ENCODE measurements at places on chromosomes 3 and 15. TPM values are rescaled to one million over a fixed set of nuclear protein-coding genes. Genes with fewer than 3 reads are reported as not detected.
A peak's percentile ranks its signal among the peaks of the same experiment; 100 is the strongest.

GRCh38 chr3:113136071-113136470 lies 75.3 kb upstream of the BOC start:
- no peaks in the 10 kb centered on the region for H3K36me3 ChIP-seq
- H3K4me1 ChIP-seq = no peaks in the 10 kb centered on the region
- H3K27me3 ChIP-seq = no peaks in the 10 kb centered on the region
- no peak overlapping the region for H3K4me3 ChIP-seq
- no peak for DNase-seq

Gene GPR62
- total RNA-seq = 0.37 TPM

- H3K4me1 ChIP-seq = no peaks in the 10 kb centered on the region
- no peak for DNase-seq
- no peak overlapping the region for H3K4me3 ChIP-seq
- no peak overlapping the region for H3K27ac ChIP-seq
- no peaks in the 10 kb centered on the region for H3K27me3 ChIP-seq
These were observed 504.7 kb upstream of the PROK2 start for GRCh38 chr3:72289692-72290071.

GRCh38 chr15:80730387-80730786 lies 35.3 kb downstream of the ABHD17C start:
- no peaks in the 10 kb centered on the region for H3K36me3 ChIP-seq
- no peaks in the 10 kb centered on the region for H3K27me3 ChIP-seq
- H3K4me3 ChIP-seq = no peak overlapping the region
- no peak for DNase-seq
- H3K4me1 ChIP-seq = no peaks in the 10 kb centered on the region
- no peak overlapping the region for H3K27ac ChIP-seq

Gene ANKUB1
- not detected for total RNA-seq

Gene ITIH3
- total RNA-seq = 1,670 TPM

GRCh38 chr15:50344006-50344464 lies 11.0 kb downstream of the GABPB1 start:
- H3K27ac ChIP-seq = peak overlapping the region; percentile 87
- DNase-seq = no peak
- peak overlapping the region; percentile 19 for H3K4me3 ChIP-seq
- no peaks in the 10 kb centered on the region for H3K27me3 ChIP-seq
- no peaks in the 10 kb centered on the region for H3K36me3 ChIP-seq
- peaks cover 16% of the 10 kb centered on the region for H3K4me1 ChIP-seq

Gene LRRC49
- total RNA-seq = 0.68 TPM

DNA sequence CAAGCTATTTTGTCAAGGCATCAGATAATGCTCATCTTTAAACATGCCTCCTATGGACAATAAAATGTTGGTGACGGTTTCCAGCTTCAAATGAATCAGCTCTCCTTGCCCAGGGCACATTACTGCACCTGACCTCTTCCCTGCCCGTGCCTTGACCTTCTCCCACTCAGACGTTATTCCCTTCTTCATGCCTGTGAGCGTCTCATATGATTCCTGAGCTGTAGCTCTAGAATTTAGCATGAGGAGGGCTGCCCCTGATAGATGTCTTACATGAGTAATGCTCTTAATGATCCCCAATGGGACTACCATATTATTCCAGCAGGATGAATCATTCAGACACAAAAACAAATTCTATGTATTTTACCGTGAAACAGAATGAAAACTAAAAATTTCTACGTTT lies 762.7 kb downstream of the ROBO1 start:
- DNase-seq = no peak
- H3K27me3 ChIP-seq = no peaks in the 10 kb centered on the region
- no peak overlapping the region for H3K4me3 ChIP-seq
- no peaks in the 10 kb centered on the region for H3K36me3 ChIP-seq
- H3K4me1 ChIP-seq = no peaks in the 10 kb centered on the region
- H3K27ac ChIP-seq = no peak overlapping the region

GRCh38 chr3:129934234-129935123 lies 40.0 kb upstream of the TRH start:
- no peaks in the 10 kb centered on the region for H3K4me1 ChIP-seq
- DNase-seq = no peak
- no peaks in the 10 kb centered on the region for H3K27me3 ChIP-seq
- H3K36me3 ChIP-seq = no peaks in the 10 kb centered on the region

All from right lobe of liver (tissue), 6 donors.